ENCODE measurements at places on chromosomes 3 and 15. TPM values are rescaled to one million over a fixed set of nuclear protein-coding genes. Genes with fewer than 3 reads are reported as not detected.

LTF gene
- 0.41 TPM for total RNA-seq

- peak; percentile 62 for DNase-seq
Observed at GRCh38 chr3:159763011-159763601, 225.5 kb upstream of the IL12A start.

DNA sequence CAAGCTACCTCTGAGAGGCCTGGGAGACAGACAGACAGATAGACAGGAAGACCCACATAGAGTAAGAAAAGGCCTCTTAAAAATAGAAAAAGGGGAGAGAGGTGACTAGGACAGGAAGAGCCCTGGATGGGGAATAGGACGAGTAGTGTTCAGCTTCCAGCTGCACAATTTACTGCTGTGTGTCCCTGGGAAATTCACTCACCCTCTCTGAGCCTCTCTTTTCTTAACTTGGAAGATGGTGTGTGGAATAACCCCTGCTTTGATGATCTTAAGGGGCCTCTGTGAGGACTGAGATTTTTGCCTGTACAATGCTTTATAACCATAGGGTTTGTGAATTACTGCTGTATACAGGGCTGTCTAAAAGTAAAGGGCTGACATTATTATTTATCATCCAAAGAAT lies 37.5 kb downstream of the FEM1B start:
- DNase-seq, result no peak

HTR3E gene
- total RNA-seq, result not detected

- no peak for DNase-seq
Observed at GRCh38 chr15:37262922-37263608, 162.7 kb upstream of the MEIS2 start.

DNA sequence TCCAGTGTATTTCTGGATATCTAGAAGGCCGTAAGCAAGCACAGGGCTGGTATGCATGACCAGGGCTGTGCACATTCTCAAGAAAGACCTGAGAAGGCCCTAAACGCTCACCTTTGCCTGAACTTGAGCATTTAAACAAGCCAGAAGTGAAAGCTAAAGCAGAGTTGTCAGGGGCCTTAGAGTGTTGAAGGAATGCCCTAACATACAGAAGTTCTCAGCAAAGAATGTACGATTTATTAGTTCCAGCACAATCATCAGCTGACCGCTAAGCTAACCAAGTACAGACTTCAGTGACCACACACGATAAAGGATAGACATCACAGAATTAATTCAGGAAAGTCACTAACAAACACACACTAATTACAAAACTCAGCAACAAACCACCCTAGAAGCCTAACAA lies 8.7 kb downstream of the HLTF start:
- no peak for DNase-seq

GRCh38 chr3:98541695-98542094 lies 9.9 kb downstream of the GPR15 start:
- DNase-seq, result no peak

GLDN gene
- 2.0 TPM for total RNA-seq

SLCO3A1 gene
- 9.8 TPM for total RNA-seq

RSL24D1 gene
- 178 TPM for total RNA-seq

SCN11A gene
- total RNA-seq, result under 0.01 TPM

DNA sequence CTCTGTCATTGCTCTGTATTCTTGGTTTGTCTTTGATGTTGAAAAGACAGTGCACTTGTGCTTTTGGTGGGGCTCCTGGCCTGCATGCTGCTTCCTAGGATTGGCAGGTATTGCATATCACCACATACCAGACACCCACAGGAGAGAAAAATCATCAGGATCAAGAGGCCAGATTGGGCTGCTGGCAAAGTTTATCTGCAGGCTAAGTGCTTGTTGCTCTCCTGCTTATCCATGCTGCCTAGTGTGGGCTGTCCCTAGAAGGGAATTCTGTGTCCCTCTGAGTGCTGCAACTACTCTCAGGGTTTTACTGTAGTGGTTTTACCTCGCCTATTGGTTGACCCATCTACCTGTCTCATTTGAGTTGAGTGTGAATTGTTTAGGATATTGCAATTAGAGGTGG lies 833 bp upstream of the SLC22A13 start:
- no peak for DNase-seq

WHAMM gene
- 4.9 TPM for total RNA-seq

- no peak for DNase-seq
Observed at GRCh38 chr15:89820666-89821611, 6.3 kb upstream of the ANPEP start.

DNA sequence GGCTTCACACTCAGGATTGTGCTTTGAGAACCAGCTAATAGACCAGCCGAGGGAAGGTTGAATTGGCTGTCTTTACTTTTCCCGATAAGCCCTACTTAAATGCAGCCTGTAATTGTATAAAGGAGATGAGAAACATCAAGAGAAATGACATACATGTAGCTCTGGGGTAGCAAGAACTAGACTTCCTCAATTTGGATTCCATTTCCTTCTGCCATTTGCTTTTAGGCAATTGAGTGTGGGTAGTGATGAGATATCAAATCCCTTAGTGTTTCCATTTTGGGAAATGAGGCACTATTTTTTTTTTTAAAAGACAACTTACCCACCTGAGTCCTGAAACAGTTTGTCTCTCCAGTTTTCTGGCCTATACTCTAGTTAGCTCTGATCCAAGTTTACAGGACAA lies 2.2 kb downstream of the INAFM2 start:
- DNase-seq, result no peak

CPNE9 gene
- total RNA-seq, result 0.41 TPM

GRCh38 chr15:44738340-44738984 lies 2.1 kb downstream of the TRIM69 start:
- DNase-seq, result no peak

ARL6 gene
- total RNA-seq, result 62.4 TPM

DNA sequence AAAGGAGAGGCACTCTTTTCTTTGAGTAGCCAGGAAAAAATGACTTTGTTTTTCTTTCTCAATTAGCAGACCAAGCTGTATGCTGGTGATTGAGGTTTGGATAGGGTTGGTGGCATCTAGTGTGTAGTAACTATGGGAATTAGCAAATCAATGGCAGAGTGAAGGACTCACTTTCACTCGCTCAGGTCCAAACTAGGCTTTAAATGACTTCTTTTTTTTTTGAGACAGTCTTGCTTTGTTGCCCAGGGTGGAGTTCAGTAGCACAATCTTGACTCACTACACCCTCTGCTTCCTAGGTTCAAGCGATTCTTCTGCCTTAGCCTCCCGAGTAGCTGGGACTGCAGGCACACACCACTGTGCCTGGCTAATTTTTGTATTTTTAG lies 35.9 kb downstream of the PRKCI start:
- DNase-seq, result no peak

CCR8 gene
- total RNA-seq, result not detected

CLCN2 gene
- 7.3 TPM for total RNA-seq

DNA sequence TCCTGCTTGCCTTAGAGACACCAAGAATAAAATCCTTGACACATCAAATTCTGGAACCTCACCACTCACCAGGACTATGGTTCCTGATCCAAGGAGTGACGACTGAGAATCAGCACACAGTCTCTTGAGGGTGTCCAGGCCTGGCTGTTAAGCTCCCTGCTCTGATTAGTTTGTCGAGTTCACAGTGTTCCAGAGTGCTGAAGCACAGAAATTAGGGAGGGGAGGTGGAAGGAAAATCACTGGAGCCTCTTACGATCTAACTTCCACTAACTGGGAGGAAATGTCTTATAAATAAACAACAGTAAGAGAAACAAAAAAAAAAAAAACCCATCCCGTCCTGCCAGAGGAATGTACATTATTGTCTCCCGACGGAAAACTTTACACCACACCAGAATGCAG lies 330.2 kb downstream of the TIGIT start:
- peak; percentile 11 for DNase-seq

TMEM207 gene
- total RNA-seq, result not detected

PPIP5K1 gene
- 21.6 TPM for total RNA-seq

DNA sequence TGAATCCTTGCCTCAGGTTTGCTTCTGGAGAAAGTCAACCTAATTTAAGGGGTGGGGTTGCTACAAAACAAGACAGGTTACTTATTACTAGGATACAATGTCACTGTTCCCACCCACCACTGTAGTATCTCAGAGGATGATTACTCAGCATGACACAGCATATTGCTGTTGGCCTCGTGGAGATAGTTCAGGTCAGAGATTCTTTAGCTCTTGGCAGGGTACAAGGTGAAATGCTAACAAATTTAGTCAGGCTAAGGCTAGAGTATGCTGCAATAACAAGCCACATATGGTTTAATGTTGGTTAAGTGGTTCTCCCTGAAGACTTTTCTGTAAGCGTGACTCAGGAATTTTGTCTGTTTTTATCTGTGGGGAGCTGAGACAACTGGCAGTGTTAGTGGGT lies 161.8 kb downstream of the EDEM1 start:
- DNase-seq, result no peak

DNA sequence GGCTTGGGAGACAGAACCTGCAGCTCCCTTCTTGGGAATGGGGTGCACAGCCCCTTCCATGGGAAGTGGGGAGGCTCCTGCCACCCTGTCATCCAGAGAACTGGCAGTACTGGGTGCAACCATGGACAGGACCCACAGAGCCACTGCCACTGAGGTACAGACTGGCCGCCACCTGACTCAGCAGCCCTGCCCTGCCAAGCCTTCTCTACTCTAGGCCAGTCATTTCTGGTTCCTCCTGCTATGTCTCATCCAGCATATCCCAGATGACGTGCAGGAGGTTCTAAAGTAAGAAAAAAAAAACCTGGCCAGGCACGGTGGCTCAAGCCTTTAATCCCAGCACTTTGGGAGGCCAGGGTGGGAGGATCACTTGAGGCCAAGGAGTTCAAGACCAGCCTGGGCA lies 76.9 kb upstream of the RPL32 start:
- DNase-seq, result no peak

DNA sequence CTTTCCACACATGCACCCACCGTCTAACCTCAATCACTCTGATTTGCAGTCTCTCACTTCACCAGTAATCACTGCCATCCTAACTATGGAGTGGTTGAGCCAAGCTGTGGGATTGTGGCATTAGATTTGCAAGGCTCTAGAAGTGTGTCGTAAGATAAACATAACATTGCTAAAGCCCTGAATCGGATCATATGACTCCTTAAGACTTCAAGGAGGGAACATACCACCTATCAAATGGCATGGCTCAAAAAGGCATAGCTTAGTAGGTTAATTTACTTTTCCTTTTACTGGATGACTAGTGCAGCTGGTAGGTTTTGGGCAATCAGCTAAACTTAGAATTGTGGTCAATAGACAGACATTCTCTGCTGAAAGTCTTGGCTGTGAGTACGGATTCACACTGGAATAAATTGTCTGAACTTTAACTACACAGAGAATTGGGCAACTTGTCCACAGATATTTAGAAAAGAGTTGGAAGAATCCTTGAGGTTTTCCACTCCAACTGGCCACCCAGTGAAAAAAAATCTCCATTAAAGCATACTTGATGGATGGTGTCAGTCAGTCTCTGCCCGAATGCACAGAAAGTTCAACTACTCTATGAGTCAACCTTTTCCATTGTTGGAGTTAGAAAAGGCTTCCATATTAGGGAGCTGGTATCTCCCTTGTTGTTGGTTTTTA lies 476.7 kb upstream of the CBLB start:
- DNase-seq, result no peak

- no peak for DNase-seq
Observed at GRCh38 chr15:50107591-50108408, 11.2 kb downstream of the ATP8B4 start.

- DNase-seq, result no peak
Observed at GRCh38 chr3:131723343-131723742, 220.6 kb upstream of the MRPL3 start.

DNA sequence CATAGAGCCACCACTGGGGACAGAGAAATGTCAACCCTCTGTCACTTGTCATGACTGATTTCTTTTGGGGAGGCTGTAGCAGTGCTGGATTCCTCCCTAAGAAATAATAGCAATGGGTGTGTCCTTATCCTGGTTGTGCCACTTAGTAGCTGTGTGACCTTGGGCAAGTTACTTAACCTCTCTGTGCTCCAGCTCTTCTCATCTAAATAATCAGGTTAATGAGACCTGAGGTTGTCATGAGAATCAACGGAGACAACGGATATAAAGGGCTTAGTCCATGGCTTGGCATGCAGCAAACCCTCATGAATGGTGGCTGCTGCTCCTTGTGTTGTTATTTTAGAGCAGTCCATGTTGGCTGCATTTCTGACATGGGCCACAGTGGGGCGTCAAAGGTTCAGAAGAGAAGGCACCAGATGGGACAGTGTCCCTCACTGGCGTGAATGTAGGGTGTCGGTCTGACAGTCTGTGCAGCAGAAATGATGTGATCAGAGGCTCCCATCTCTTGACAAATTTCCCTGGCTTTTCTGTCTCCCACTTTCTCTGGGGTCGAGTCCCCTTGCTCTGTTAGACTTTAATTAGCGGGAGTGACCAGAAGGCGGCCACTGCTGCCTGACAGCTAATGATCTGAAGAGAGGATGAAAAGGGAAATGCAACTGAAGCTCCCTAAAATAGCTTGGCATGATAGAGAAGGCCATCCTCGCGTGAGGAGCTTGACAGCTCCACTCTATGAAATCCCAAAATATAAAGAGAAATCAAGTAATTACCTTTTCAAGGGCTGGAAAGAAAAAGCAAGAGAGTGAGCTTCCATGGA lies 209.4 kb downstream of the CADPS start:
- peak; percentile 3 for DNase-seq

DNA sequence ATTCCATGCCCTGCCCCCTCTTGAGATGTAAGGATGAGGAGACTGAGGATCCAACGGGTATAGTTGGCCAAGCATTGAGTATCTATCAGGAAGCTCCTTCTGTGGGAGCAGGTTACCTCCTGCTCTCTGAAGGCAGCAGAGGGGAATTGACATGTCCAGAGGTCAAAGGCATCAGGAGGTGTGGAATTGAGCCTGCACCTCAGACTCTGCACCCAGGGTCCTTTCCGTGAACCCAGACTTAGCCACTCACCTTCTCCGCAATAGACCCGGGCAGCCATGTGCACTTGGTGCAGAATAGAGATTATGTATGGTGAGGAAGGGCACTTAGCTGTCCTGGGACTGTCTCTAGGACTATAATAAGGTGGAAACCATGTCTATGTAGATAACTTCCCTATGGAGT lies 399.0 kb upstream of the TPM1 start:
- no peak for DNase-seq

TXNRD3 gene
- 19.2 TPM for total RNA-seq

- no peak for DNase-seq
Observed at GRCh38 chr3:4768021-4768420, 211.2 kb upstream of the BHLHE40 start.

P2RY14 gene
- 1.2 TPM for total RNA-seq

Measured in frontal cortex (tissue), 4 donors.